ENCODE measurements at places on chromosomes 1 and 21.

- DNase-seq, result no peak
Measured at GRCh38 chr1:107048241-107048640, 8.2 kb upstream of the PRMT6 start.

GRCh38 chr1:184379111-184379752 lies 7.6 kb upstream of the C1orf21 start:
- no peak for DNase-seq

DNA sequence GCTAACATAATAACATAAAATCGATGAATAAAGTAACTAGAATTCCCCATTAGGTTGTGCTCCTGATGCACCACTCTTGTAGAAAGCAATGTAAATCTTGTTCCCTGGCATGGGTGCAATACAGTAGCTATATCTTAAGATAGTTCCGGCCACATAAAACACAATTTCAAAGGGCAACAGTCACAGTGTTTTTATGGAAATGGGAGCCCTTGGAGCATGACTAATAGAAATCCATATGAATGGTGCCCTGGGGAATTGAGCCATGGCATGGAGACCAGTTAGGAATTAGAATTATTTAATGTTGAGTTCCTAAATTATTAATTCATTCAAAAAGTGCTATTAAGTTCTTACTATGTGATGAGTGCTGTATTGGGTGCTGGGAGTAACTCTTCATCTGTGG lies 118.7 kb downstream of the KCNK2 start:
- no peak for DNase-seq

DNA sequence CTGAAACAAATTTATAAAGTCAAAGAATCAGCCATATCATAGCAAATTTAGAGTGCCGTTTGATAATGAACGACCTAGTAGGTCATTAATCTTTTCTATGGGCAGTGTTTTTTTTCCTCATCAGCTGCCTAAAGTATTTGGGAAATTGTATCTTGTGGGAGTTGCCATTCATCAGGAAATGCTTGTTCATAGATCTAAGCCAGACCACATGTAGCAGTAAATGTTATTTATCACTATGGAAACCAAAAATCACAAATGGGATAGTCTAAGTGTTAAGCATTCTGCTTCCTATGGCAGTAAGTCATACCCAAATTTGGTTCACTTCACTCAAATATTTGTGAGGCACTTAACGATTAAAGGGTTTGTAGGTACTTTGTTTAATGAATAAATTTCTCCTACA lies 52.9 kb downstream of the LRRC8D start:
- no peak for DNase-seq

DNA sequence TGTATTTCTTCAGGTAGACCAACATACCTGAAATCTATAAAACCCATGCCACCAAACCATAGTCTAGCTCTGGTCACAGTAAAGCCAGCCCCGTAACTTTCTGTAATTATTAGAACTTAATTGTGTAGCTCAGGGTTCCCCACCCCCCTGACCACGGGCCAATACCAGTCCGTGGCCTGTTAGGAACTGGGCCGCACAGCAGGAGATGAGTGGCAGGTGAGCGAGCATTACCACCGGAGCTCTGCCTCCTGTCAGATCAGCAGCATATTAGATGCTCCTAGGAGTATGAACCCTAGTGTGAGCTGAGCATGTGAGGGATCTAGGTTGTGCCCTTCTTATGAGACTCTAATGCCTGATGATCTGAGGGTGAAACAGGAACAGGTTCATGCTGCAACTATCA lies 14.6 kb downstream of the TENT5C start:
- DNase-seq, result no peak

DNA sequence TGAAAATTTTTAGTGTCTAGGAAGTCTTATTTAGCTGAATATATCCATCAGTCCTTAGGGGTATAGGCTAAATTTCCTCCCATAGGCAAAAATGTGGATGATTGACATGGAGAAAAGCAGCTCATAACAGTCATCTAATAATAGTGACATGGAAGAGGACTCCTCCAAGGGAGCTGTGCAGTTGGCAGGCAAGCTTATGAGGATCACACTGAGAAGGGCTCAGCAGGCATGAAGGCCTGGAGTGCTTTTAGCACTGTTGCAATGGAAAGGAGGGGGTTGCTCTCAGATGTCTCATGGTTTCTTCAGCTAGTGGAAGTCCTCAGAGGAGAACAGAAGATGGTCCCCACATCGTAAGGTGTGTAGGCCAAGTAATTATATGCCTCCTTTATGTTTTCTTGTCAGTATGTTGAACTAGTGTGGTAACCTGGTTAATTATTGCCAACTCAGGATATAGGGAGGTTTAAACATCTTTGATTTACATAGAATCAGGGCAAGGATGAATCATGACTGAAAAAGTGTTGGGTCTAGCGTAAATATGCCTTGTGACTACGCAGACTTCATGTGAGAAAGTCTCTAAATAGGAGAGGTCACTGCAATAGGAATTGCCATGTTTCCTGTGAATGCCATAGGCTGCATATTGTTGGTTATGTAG lies 18.9 kb downstream of the VN1R5 start:
- DNase-seq, result no peak

DNA sequence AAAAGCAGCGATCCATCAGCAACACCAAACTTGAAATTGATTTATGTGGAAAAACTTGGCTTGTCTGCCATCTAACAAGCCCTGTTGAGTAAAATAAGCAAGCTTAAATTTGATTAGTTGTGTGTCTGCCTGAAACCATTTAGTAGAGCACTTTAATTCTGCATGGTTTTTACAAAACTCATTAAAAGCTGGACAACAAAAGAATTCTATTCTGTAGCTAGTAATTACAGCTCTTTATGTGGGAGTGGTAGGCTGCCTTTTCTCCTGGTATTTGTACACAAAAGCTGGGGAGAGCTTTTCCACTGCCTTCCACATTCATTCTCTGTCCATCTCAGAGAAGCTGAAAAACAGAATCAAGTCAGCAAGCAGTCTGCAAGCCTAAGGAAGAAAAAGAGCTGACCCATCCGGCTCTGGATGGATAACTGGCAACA lies 1.7 kb downstream of the ETS2 start:
- DNase-seq, result no peak

DNA sequence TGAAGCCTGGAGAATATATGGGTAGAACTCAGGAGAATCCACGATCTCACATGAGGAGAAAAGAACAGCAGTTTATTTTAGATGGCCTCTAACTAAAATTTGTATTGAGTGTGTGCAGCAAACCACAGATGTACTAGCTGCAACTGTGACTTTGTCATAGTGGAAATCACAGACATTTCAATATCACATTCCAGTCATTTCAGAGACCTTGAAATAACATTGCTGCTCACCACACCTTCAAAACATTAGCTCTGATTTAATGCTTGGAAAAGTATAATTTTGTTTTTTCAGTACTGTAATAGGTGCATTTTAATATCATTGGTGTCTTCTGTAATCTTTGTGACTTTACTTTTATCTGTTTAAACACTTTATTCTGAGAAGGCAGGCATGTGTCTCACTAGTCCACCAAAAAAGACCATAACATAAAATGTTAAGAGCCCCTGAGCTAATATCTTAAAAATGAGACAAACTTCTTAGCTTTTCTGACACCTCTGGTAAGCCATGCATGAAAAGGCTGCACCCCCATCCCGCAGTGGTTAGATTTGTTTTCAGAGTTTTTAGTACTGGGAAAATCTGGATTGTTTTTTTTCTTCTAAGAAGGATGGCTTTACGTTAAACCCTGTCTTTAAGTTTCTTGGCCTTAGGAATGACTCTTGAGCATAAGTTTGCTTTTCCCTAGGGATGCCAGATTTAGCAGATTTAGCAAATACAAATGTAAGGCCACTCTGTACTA lies 30.1 kb downstream of the KCNJ15 start:
- no peak for DNase-seq

- DNase-seq, result no peak
Measured at GRCh38 chr1:227712648-227713047, 22.5 kb downstream of the JMJD4 start.

- no peak for DNase-seq
Measured at GRCh38 chr1:17381161-17381560, 9.2 kb downstream of the PADI6 start.

GRCh38 chr1:214551436-214552173 lies at the start of gene PTPN14:
TSS of gene PTPN14 (minus strand) at chr1:214551602. CDS start at chr1:214464803, 86,799 bp downstream.
- no peak for DNase-seq

DNA sequence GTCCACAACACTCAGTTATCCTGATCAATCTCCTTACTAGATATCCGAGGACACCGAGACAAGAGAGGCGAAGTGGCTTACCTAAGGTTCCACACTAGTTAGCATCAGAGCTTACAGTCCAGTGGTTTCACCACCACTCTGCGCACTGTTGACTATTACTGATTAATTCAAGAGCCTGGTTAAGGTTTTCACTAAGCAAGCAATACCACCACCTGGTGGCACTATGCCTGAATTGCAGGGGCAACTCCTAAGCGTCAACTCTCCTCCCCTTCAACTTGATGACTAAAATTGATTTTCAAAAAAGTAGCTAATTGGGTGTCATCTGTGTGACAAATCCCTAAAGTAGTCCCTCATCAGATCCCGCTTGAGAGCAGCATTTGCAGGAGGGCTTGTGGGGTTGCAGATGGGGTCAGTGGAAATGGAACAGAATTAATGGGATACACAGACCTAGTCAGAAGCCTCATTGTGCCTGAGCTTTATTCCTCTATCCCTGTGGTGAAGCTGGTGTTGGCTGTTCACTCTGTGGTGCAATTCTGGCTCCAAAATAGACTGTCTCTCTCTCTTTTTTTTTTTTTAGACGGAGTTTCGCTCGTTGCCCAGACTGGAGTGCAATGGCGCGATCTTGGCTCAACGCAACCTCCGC lies 9.1 kb downstream of the TTC22 start:
- DNase-seq, result no peak

DNA sequence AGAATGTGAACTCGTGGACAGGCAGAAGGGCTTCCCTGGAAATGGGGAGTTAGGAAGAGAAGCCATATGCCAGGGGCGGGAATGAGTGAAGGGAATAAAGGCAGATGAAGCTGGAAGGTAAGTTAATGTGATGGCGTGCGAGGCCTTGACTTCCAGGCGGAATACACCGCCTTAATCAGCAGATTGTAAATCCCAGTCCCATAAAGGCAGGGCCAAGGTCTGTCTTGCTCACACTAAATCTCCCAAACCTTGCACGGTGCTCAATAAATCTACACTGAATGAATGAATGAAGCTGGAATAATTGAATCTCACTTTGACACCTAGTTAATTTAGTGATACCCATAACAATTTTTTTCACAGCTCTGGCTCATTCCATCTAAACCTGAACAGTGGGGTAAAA lies 16.8 kb upstream of the PRDM2 start:
- DNase-seq, result no peak

DNA sequence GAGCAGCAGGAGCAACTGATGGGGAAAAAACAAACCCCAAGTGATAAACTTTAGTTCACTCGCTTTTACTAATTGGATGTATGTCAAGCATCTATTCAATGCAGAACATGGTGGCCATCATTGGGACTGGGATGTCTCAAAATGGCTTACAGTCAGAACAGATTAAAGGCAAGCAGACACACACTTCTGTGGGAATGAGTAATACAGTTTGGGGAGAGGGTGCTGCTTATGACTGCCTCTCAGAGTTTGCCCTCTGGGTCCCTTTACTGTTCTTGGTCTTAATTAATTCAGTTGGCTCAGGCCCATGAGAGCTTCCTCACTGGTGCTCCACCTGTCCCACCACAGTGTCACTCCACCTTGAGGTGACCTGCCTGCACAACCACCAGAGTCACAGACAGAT lies 119.5 kb downstream of the TBX19 start:
- no peak for DNase-seq

- no peak for DNase-seq
Measured at GRCh38 chr1:168980180-168980579, 126.3 kb upstream of the ATP1B1 start.

All from NCI-H1930 (cell line).